ENCODE measurements at places on chromosomes 1 and 21. TPM values are rescaled to one million over a fixed set of nuclear protein-coding genes. Genes with fewer than 3 reads are reported as not detected.

ZYG11A gene
- 0.13 TPM for total RNA-seq

DNA sequence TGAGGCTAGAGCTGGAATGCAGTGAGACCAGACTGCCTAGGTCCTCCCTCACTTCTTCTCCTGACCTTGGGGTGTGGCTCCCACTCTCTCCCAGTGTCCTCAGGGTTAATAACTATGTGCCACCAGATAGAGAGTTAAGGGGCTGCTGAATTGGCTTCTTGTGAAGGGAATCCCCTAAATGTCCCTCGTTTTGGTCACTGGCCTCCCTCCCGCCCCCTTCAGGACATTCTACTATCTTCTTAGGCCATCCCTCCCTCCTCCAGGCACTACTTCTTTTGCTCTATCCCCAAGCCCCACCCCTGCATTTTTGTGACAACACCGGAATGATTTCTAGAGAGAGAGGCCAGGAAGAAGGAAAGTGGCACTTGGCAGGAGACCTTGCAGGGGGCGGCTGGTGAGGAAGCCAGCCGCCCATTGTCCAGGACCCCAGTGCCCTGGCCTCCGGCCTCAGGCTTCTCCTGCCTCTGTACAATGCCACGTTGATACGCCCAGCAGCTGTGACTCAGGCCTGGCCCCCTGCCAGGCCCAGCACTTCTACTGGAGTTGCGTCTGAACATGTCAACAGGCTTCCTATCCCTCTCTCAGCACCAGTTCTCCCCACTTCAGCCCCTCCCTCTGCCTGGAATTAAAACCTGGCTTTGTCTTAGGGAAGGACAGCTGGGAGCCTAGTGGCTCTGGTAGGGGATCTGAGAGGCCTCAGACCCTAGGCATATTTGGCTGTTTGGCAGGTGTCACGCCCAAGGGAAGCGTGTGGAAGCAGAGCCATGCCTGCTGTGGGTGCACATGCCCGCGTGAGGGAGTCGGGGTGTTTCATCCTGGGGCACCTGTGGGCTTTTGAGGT is 9.1 kb downstream of the LMNA start:
- DNase-seq: no peak

PADI2 gene
- total RNA-seq: not detected

DNA sequence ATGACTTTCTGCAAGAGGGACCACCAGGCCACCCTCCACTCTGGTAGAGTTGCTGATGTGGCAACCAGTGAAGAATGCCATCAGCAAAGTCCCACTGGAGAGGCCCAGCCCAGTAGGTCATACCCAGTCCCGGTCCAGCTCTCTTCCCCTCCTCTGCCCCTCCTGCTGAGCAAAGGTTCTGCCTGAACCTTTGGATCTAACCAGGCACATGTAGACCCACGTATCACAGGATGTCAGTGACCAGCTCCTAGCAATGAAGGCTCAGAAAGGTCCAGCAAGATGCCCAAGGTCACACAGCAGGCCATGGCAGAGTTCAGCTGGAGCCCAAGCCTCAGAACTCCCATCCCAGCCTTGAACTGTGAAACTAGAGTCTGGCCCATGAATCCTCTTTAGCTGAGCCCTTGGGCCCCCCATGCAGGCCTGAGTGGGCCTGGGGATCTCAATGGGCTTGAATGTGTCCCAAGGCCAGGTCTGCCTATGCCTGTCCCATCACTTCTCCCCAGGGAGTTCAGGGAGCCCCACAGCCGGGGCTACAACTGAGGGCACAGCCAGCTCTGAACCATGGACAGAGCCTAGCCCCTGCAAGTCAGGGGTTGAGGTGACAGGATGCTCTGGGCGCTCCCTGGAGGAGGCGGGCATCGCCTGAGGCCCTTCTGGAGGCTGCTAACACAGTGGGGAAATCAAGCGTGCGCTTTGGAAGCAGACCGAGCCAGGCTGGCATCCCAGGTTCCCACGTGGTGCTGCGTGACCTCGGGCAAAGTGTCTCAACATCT is 21.4 kb upstream of the PADI1 start:
- DNase-seq: no peak

GRCh38 chr1:72375226-72375625 is 92.9 kb upstream of the NEGR1 start:
- no peak for DNase-seq

- DNase-seq: no peak
Observed at GRCh38 chr1:47970882-47971281, 26.3 kb downstream of the TRABD2B start.

SLC45A1 gene
- total RNA-seq: 0.13 TPM

- no peak for DNase-seq
Observed at GRCh38 chr1:192808163-192808517, 699 bp upstream of the RGS2 start.

DNA sequence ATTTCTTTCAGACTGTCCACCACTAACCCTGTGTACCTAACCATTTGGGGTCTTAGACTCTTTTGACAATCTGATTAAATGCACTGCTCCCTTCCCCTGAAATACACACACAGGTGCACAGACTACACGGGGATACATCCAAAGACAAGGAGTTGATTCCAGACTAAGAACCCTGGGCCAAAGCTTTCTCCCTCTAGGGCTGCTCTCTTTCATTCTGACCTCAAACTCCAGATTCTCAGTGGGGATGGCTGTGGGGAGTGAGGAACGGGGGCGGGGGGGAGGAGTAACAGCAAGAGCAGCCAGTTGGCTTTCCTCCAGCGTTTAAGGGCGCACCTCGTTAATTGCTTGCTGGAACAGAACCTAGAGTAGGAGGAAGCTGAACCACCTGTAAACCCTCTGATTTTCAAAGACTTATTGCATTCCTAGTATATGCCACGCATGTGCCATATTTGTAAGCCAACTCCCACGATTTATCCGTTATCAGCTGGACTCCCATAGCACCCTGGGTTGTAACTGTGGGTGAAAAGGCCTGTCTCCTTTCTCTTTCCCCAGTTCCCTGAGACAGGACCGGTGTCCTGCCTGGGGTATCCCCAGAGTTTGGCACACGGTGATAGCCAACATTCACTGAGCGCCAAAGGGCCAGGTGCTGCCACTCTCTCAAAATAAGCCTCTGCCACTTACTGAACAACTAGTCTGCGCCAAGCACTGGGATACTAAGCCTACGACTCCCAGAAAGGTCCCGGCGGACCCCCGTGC is 920 bp downstream of the MTHFR start:
- DNase-seq: peak; percentile 29

HSF2BP gene
- total RNA-seq: 0.24 TPM

HIVEP3 gene
- 11.8 TPM for total RNA-seq

DNA sequence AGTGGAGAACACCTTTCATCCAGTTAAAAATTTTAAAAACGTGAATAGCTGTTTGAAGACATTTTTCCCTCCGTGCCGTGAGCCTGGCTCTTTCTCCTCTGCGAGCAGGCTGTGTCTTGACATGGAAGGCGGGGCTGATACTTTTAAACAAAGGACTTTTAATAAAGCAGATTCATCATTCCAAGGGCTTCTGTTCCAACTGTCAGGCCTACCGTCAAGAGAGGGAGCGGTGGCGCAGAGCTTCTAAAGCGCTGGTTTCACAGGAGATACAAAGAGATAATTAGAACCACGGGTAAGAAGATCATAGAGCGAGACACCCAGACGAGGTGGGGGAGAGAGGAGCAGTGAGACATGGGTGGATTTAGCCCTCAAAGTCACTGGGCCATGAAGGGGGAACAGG is 247.4 kb upstream of the C1orf174 start:
- DNase-seq: no peak

GRCh38 chr1:157994704-157995582 is 1.5 kb downstream of the KIRREL1 start:
- no peak for DNase-seq

DNA sequence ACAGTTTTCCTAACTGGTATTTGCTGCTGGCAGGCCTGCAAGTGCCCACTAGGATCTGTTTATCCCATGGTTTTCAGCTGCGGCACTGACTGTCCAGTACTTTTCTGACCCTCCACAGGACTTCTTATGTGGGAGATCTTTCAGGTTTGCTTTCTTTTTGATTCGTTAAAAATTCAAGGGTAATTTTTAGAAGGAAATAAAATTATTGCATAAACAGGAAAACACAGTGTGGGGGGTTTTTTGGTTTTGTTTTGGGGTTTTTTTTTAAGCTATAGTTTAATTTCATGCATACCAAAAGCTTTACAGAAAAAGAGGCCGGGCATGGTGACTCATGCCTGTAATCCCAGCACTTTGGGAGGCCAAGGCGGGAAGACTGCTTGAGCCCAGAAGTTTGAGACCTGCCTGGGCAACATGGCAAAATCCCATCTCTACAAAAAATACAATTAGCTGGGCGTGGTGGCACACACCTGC is 3.6 kb downstream of the NIBAN1 start:
- no peak for DNase-seq

GRCh38 chr1:54743416-54744226 is 20.7 kb downstream of the PARS2 start:
- DNase-seq: no peak

GRCh38 chr1:206770531-206771337 is at the start of gene IL19:
IL19 (plus strand) TSS chr1:206770773; CDS start chr1:206836663, 65,890 bp downstream.
- no peak for DNase-seq

DNA sequence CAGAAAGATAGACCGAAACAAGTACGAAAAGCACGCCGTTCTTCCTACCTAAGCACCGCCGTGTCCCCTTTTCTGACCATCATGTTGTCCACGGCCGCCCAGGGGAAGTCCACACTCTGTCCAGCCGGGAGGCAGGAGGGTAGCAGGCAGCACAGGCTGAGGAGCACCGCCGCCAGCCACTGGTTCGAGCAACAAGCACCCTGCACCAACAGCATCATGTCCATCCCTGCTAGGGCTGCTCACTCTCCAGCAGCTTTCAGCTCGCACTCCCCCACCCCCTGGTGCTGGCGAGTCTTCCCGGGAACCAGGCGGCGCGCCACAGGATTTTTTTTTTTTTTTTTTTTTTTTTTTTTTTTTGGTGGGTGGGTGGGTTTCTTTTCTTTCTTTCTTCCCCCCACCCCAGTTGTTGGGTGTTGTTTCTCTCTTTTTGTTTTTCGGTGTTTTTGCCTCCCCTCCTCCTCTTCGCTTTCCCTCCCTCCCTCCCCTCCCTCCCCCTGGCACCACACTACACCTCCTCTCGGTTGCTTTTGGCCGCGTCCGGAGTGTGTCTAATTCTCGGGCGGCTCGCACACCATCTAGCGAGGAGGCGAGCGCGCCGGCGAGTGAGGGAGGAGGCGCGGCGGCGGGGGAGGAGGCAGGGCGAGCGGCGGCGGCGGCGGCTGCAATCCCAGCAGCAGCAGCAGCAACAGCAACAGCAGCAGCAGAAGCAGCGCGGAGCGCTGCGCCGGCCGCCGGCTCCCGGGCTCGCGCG is at the start of gene NEGR1:
Gene NEGR1, minus strand, starts transcription at position 269 of the 751 bp plus-strand sequence.
- DNase-seq: peak; percentile 75

- DNase-seq: no peak
Observed at GRCh38 chr1:3016641-3017439, 4.4 kb upstream of the ACTRT2 start.
